ENCODE measurements at places on chromosomes 11 and 22.

DNA sequence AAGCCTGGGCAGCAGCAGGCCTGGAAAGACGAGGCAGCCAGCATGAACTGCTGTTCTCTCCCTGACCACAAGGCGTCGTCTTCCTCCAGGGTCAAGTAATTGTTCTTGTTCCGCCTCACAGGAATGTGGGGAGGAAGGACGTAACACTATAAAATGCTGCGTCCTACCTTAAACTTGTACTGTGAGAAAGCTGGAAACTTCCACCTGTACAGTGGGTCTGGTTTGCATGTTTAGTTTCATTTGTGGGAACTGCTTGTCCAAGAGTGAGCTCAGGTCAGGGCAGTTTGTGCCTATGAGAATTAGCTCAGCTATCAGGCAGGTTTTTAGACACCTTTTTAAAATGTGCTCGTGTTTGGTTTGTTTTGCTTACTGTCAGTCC is 55.2 kb downstream of the PANX1 start:
- H3K27me3 ChIP-seq, result no peaks in the 10 kb centered on the region
- H3K36me3 ChIP-seq, result peaks cover 10% of the 10 kb centered on the region
- H3K4me1 ChIP-seq, result no peaks in the 10 kb centered on the region
- H3K27ac ChIP-seq, result no peak overlapping the region
- no peak overlapping the region for H3K4me3 ChIP-seq

DNA sequence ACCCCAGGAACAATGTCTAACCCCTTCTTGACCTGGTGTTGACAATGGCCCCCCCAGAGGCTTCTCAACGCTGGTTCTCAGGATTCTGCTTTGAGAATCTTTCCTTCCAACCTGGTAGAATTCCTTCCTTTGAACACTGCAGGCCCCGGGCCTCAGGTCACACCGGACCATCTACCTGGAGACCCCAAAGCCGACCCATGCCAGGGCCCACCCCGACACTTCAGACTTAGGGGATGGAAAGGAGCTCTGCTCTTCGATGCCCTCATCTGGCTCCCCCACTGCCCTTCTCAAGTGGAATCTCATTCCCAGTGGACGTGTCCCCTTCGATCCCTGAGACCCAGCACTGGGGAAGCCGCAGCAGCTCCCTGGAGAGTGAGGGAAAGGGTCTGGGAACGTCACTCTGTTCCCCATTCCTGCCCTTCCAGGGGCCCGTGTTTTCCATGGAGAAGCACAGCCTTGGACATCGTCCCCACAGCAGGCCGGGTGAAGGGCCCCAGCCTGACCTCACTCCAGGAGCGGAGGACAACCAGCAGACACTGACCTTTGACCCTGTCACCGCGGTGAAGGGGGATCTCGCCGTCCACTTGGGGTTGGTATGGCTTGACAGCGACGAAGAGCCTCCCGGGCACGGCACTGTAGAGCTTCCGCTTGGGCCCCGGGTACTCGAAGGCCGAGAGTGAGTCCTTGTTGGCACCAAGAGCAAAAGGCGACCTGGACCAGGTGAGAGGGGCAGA is 408.3 kb downstream of the CTTN start:
- H3K27me3 ChIP-seq, result no peaks in the 10 kb centered on the region
- no peak for DNase-seq
- no peaks in the 10 kb centered on the region for H3K36me3 ChIP-seq
- H3K4me3 ChIP-seq, result no peak overlapping the region

DNA sequence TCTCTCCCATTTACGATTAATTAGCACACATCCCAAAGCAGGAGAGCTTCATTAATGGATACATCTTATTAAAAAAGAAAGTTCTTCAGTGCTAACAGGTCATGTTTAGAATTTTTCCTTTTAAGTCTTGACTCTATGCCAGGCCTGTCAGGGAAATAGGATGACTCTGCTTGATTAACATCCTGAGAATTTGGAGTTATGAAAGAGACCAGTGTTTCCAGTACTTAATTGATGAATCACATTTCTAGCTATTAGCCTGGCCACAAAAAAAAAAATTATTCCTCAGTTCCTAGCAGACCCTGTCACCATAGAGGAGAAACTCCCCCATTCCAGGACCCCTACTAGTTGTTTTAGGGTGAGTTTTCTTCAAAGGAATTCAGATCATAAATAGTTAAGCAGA is 23.6 kb upstream of the ME3 start:
- no peaks in the 10 kb centered on the region for H3K36me3 ChIP-seq
- DNase-seq, result no peak
- H3K4me1 ChIP-seq, result no peaks in the 10 kb centered on the region
- H3K27me3 ChIP-seq, result no peaks in the 10 kb centered on the region
- no peak overlapping the region for H3K27ac ChIP-seq

DNA sequence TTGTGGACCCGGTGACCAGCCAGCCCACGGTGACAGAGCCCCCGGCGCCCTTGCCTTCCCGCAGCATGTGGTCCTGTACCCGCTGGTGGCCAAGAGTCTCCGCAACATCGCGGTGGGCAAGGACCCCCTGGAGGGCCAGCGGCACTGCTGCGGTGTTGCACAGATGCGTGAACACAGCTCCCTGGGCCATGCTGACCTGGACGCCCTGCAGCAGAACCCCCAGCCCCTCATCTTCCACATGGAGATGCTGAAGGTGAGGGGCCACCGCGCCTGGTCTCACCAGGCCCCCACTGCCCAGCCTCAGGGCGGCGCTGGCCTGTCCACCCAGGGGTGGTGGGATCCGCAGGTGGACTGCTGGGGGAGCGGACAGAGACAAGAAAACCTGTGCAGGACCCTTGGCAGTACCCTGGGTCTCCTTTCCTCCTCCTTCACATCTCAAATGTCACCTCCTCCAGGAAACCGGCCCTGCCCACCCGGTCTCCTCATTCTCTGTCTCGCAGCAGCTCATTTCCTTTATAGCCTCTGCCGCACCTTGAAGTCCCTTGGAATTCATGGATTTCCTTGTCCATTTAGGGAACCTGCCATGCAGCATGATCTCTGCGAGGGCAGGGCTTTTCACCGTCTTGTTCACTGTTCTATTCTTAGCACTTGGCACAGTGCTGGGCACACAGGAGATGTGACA is 6.5 kb downstream of the AIP start:
- H3K36me3 ChIP-seq, result peaks cover 70% of the 10 kb centered on the region
- no peak overlapping the region for H3K4me3 ChIP-seq
- H3K27me3 ChIP-seq, result no peaks in the 10 kb centered on the region

DNA sequence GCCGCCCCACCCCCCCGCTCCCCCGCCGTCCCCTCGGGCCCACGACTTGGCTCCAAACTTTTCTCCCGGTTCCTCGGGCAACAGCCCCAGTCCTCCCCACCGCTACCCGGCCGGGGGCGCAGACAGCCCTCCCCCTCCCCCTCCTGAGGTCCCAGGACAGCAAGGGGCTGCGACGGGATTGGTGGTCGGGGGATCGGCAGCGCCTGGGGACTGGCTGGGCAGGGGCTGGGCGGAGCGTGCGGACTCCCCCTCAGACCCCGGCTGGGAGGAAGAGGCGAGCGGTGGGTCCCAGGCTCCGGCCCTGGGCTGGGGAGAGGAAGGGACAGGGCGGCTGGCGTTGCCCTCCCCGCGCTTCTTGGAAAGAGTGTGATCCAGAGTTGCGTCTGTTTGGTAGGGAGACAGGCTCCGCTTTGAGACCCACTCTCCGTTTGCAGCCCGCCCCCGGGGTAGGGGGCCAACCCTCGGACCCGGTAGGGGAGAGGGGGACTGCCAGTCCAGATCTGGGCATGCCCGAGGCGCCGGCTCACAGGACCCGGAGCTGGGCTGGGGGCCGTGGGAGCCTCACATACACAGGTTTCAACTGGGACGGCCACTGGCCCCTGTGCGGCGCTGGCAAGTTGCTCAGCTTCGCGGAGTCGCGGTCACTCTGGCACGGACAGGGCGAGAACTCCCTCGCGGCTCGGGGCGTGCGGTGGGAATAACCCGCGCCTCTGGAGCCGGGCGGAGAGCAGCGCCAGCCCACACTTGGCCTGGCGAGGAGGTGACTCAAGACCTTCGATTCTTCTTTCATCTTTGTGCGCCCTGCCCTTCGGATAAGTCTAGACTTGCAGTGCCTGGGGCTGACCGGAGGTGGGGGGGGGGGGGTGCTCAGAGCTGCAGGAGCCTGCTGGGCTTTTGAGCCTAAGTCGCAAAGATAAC is 999 bp downstream of the TSKU start:
- DNase-seq, result no peak
- no peaks in the 10 kb centered on the region for H3K36me3 ChIP-seq
- peaks cover 25% of the 10 kb centered on the region for H3K4me1 ChIP-seq
- peaks cover 60% of the 10 kb centered on the region for H3K27me3 ChIP-seq
- peak overlapping the region; percentile 66 for H3K27ac ChIP-seq

- no peak overlapping the region for H3K27ac ChIP-seq
- no peaks in the 10 kb centered on the region for H3K4me1 ChIP-seq
- H3K36me3 ChIP-seq, result no peaks in the 10 kb centered on the region
- no peaks in the 10 kb centered on the region for H3K27me3 ChIP-seq
Measured at GRCh38 chr11:12752868-12753524, 78.8 kb downstream of the TEAD1 start.

DNA sequence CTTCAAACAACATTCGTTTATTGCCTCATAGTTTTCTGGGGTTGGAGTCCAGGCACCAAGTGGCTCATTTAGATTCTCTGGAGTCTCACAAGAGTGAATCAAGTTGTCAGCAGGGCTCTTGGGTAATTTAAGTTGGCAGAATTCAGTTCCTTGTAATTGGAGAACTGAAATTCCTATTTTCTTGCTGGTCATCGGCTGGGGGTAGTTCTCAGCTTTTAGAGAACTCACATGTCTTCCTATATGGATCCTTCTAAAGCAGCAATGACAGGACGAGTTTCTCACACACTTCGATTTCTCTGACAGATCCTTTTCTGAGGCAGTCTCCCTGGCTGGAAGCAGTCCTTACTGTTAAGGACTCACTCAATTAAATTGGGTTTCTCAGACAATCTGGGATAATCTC is 17.3 kb upstream of the OOSP4B start:
- no peaks in the 10 kb centered on the region for H3K36me3 ChIP-seq
- no peak overlapping the region for H3K4me3 ChIP-seq
- no peaks in the 10 kb centered on the region for H3K4me1 ChIP-seq
- no peak overlapping the region for H3K27ac ChIP-seq
- no peak for DNase-seq

- H3K27ac ChIP-seq, result no peak overlapping the region
- DNase-seq, result no peak
- no peaks in the 10 kb centered on the region for H3K36me3 ChIP-seq
- peaks cover 6% of the 10 kb centered on the region for H3K27me3 ChIP-seq
Measured at GRCh38 chr11:12810568-12810894, 136.3 kb downstream of the TEAD1 start.

- no peaks in the 10 kb centered on the region for H3K36me3 ChIP-seq
- H3K4me1 ChIP-seq, result no peaks in the 10 kb centered on the region
Measured at GRCh38 chr11:36192425-36193289, 96.6 kb downstream of the COMMD9 start.

DNA sequence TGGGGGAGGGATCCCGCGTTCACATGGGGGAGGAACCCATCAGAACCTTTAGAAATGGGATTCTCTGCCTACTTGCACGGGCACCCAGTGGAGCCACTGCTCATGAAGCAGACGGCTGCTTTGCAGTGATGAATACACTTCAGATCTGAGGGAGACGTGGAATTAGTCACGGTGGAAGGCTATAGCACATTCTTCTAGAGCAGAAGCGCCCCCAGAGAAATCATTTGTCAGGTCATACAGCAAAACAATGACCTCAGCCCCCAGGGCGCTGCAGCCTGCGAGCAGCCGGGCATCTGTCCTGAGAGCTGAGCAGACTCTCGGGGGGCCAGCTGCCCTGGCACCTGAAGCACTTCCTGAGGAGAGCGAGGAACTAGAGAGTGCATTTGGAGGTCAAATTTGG is 12.7 kb downstream of the TP53AIP1 start:
- peaks cover 7% of the 10 kb centered on the region for H3K4me1 ChIP-seq
- no peaks in the 10 kb centered on the region for H3K36me3 ChIP-seq
- no peak overlapping the region for H3K4me3 ChIP-seq
- DNase-seq, result no peak
- no peak overlapping the region for H3K27ac ChIP-seq

DNA sequence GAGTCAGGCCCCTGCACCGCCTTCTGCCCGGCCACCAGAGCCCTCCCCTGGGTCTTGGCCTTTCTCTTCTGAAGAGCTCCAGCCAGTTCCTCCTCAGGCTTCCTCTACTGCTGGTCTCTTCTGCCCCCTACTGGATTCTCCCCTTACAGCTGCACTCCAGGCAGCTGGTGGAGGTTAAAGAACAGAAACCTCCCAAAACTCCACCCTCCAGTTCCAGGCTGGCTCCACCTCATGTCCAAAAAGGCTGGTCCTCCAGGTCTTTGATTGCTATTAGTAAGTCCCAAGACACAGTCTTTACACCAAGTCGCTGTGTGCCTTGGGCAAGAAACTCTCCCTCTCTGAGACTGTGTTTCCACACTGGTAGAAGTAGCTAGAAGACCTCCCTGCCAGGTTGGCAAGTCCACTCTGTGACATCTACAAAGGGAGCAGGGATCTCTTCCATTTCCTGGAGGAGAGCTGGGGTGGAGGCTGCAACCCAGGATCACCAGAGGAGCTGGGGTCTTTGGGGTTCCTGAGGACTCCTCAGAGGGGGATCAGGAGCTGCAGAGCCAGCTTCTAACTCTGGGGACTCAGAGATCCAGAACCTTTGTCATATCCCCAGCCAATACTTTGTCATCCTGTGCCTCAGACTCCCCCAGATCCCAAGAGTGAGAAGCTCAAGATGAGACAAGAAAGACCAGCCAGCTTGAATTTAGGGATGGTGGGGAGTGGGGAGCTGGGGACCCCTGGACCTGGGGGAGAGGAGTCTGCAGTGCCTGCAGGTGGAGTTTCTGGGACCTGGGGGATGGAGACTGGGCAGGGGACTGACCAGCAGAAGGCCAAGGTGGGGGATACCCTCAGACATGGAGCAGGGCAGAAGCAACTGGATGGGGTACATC is 3.4 kb upstream of the IGLL5 start:
- peak; percentile 88 for DNase-seq
- H3K27me3 ChIP-seq, result peaks cover 6% of the 10 kb centered on the region
- no peak overlapping the region for H3K27ac ChIP-seq
- H3K36me3 ChIP-seq, result no peaks in the 10 kb centered on the region

DNA sequence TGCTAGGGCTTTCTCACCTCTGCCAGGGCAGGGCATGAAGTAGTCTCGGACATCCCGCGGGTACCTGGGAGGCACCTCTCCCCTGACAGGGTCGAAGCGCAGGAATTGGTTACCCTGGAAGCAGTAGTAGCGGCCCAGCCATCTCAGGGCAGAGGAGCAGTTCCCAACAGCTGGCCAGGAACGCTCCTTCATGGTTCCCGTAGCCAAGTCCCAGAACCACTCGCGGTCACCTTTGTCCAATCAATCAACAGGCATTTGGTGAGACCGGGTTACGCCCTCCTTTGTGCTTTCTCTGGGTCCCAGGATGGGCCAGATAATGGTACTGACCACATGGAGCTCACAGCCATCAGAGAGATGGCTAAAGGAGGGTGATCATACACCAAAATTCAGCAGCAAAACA is 3.4 kb downstream of the HPX start:
- DNase-seq, result no peak
- no peaks in the 10 kb centered on the region for H3K27me3 ChIP-seq

- peaks cover 34% of the 10 kb centered on the region for H3K27me3 ChIP-seq
- no peaks in the 10 kb centered on the region for H3K4me1 ChIP-seq
- H3K4me3 ChIP-seq, result no peak overlapping the region
- H3K36me3 ChIP-seq, result no peaks in the 10 kb centered on the region
- no peak for DNase-seq
Measured at GRCh38 chr22:45929649-45930048, 47.3 kb downstream of the WNT7B start.
